Activated CD4-positive, CD25-positive, alpha-beta regulatory T cell treated with anti-CD3 and anti-CD28 coated beads, Interleukin-2, amount 50 U/mL, for 24 hours (primary cell): ENCODE measurements at places on chromosomes 13 and 19.
A peak's percentile ranks its signal among the peaks of the same experiment; 100 is the strongest.

GRCh38 chr19:43782311-43782660, 1.5 kb upstream of the KCNN4 start:
- ATAC-seq = no peak

DNA sequence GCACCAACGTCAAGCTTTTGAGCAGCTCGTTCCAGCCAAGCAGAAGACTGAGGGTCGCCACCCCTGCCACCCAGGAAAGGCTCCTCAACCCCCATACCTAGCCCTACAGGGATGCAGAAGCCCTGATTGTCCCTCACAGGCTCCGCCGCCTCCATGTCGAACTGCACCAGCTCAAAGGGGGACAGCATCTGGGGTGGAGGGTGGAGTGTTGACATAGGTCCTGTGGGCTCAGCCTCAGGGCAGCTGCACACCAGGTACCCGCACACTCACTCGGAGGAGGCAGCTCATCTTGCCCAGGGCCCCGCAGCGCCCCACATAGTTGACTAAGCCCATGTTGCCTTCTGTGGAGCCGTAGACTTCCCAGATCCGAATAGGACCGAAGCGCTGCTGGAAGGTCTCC, 11.6 kb downstream of the SLC27A5 start:
- no peak for ATAC-seq

- no peak for ATAC-seq
Measured at GRCh38 chr19:33520844-33521479, 629 bp downstream of the PEPD start.

DNA sequence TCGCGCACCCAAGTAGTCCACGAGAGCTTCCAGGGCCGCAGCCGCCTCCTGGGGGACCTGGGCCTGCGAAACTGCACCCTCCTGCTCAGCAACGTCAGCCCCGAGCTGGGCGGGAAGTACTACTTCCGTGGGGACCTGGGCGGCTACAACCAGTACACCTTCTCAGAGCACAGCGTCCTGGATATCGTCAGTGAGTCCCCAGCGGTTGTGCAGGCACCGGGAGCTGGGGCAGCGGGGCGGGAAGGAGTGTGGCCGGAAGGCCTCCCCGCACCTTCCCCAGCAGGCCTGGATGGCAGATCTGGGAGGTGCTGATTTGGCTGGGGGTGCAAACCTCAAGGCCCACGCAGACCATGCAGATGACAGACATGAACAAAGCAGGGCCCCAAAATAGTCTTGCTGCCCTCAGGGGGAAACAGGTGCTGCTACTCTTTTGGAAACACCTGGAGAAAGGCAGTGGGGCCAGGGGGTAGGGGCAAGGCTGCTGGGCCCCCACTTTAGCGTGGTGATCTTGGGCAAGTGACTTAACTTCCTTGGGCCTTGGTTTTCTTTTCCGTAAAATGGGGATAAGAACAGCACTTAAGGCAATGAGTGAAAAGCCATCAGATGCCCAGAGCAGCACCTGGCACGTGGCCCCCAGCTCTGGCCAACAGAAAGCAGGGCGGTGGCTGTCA, 4.0 kb downstream of the MAG start:
- ATAC-seq = peak; percentile 70

- ATAC-seq = no peak
Measured at GRCh38 chr19:15154002-15154612, 46.7 kb downstream of the NOTCH3 start.

- ATAC-seq = no peak
Measured at GRCh38 chr19:4210166-4210731, 19.1 kb upstream of the EBI3 start.

DNA sequence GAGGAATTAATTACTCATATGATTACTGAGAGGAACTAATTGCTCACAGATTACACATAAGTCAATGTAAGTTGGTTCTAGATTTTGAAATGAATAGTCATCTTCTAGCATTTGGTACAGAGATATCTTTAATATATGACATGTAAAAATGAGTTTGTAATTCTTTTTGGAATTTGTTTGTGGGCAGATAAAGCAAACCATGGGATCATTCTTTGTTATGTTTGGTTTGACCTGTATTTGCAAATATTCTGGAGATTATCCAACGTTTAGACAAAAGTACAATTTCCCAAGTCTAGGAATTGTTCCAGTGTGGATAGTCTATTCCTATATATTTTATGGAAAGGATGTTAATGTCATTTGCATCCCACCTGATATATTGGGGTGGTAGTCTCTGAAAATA, 309.6 kb upstream of the EDNRB start:
- ATAC-seq = no peak

DNA sequence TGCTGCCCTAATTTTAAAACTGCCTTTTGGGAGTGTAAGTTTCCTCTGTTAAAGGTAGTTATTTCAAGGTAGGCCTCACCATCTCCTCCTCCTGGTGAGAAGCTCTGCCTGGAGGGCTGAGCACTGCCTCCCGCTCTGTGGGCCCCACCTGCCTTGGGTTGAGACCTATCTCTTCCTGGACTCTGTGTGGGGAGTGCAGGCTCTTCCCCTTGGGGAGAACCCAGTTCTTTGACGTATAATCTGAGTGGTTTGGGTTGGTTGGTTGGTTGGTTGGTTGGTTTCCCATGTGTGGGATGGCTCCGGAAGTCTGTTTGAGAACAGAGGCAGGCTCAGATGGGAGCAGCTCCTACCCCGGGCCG, 39.1 kb downstream of the ACTN4 start:
- ATAC-seq = peak; percentile 24

- ATAC-seq = no peak
Measured at GRCh38 chr19:15282311-15282705, 50.0 kb downstream of the BRD4 start.

- ATAC-seq = no peak
Measured at GRCh38 chr19:29622166-29623070, 16.3 kb downstream of the POP4 start.

- no peak for ATAC-seq
Measured at GRCh38 chr13:112124141-112124540, 57.2 kb downstream of the SOX1 start.

- ATAC-seq = no peak
Measured at GRCh38 chr13:112073245-112074138, 6.5 kb downstream of the SOX1 start.

DNA sequence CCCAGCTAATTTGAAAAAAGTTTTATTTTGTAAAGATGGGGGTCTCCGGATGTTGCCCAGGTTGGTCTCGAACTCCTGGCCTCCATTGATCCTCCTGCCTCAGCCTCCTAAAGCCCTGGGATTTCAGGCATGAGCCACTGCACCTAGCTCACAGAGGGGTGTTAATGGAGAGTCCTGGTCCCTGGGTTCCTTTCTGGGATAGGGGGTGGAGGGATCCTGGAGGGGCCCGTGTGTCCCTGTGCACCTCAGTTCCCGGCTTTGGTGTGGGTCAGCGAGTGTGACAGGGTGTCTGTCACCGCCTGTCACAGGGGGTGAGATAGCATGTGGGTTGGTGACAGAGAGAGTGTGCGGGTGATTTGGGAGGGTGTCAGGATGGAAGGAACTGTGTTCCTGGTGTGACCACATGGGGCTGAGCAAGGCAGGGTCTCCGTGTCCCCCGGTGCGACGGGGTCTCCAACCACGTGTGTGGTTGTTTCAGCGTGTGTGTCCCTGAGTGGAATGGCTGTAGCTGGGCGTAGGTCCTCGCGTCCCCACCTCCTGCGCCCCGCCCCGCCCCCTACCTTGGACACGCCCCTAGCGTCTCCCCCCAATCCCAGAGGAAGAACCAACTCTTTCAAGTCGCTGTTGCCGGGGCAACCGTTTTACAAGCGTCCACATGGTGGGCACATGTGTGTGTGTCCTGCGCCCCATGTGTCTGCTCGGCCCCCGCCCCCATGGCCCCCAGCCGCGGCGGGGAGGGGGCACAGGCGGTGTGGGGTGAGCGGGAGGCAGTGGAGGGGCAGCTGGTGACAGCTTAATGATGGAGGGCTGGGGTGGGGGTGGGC, 2.9 kb upstream of the NRTN start:
- ATAC-seq = no peak
